Activated T-helper 1 cell treated with Interleukin-2 at 50 U/mL for 16 hours (primary cell): ENCODE measurements at places on chromosomes 1 and 21.

GRCh38 chr1:99062192-99062591 is 57.5 kb upstream of the PLPPR5 start:
- no peak for DNase-seq

DNA sequence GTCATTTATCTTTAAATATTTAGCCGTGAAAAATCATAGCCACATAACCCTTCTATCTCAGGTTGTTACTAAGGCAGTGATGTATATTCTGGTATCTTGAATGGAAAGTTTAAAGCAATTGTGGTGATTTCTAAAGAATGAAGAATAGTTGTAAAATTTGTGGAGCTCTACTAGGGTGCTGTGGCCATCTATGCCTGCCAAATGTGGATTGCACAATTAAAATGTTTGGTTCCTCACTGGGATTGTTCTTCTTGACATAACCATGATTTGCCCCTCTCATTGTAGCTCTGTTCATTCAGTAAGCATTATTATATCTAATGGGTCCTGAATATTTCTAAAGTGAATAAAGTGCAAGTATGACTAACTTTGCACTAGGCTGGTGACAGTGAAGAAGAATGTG is 50.1 kb downstream of the AK4 start:
- DNase-seq, result no peak

DNA sequence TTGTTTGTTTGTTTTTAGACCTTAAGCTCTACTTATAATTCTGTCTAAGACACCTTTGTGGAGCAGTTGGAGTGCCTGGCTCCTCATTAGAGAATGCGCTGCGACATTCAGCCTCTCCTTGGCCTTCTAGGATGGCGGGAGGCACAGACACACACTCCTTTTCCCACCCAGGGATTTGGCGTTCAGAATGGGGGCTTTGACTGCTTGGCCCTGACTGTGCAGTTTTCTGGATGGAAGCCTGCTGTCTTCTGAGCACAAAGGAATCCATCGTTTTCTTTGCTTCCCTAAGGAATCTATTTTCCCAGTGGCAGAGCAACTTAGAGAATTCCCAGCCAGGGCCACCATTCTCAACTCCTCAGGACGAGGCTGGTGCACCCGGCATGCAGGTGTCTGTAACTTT is 83.6 kb downstream of the GALNT2 start:
- DNase-seq, result no peak

- no peak for DNase-seq
These were observed 11.3 kb upstream of the EPHA8 start for GRCh38 chr1:22552021-22552420.

- DNase-seq, result no peak
These were observed 24.1 kb downstream of the PTGFRN start for GRCh38 chr1:116933606-116934515.

GRCh38 chr21:16330082-16330907 is 600.5 kb downstream of the USP25 start:
- no peak for DNase-seq

GRCh38 chr1:182587666-182588499 is 1.2 kb downstream of the RNASEL start:
- no peak for DNase-seq

- DNase-seq, result no peak
These were observed 66.7 kb downstream of the BARHL2 start for GRCh38 chr1:90650401-90650800.
